Aorta (tissue), 5 donors: ENCODE measurements at places on chromosomes 16 and 17. TPM values are rescaled to one million over a fixed set of nuclear protein-coding genes. Genes with fewer than 3 reads are reported as not detected.

GRCh38 chr17:75642182-75642783, 9.0 kb downstream of the SMIM5 start:
- DNase-seq: no peak
- no peak overlapping the region for H3K27ac ChIP-seq
- no peaks in the 10 kb centered on the region for H3K36me3 ChIP-seq
- no peak overlapping the region for H3K4me3 ChIP-seq

- no peaks in the 10 kb centered on the region for H3K4me1 ChIP-seq
- peak overlapping the region; percentile 56 for H3K27ac ChIP-seq
Observed at GRCh38 chr17:32483451-32484019, 3.3 kb upstream of the CDK5R1 start.

DNA sequence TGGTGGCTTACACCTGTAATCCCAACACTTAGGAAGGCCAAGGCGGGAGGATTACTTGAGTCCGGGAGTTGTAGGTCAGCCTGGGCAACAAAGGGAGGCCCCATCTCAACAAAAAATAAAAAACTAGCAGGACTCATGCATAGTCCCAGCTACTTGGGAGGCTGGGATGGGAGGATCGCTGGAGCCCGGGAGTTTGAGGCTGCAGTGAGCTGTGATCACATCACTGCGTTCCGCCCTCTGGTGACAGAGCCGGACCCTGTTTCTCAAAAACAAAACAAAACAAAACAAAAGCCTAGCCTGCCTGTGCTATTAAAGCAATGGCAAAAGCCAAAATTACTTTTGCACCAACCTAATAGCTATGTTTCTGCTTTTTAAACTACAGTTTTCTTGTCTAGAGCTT, 1.5 kb downstream of the FCSK start:
- no peaks in the 10 kb centered on the region for H3K4me1 ChIP-seq
- no peak overlapping the region for H3K27ac ChIP-seq
- no peak overlapping the region for H3K4me3 ChIP-seq
- H3K36me3 ChIP-seq: no peaks in the 10 kb centered on the region

GRCh38 chr17:50049636-50050035, 6.3 kb upstream of the ITGA3 start:
- no peaks in the 10 kb centered on the region for H3K27me3 ChIP-seq
- DNase-seq: peak; percentile 16
- H3K4me3 ChIP-seq: no peak overlapping the region
- H3K4me1 ChIP-seq: no peaks in the 10 kb centered on the region
- H3K36me3 ChIP-seq: no peaks in the 10 kb centered on the region

GRCh38 chr17:62163847-62164246, 98.8 kb upstream of the MED13 start:
- H3K4me1 ChIP-seq: no peaks in the 10 kb centered on the region
- no peaks in the 10 kb centered on the region for H3K36me3 ChIP-seq
- no peak for DNase-seq
- no peak overlapping the region for H3K27ac ChIP-seq

DNA sequence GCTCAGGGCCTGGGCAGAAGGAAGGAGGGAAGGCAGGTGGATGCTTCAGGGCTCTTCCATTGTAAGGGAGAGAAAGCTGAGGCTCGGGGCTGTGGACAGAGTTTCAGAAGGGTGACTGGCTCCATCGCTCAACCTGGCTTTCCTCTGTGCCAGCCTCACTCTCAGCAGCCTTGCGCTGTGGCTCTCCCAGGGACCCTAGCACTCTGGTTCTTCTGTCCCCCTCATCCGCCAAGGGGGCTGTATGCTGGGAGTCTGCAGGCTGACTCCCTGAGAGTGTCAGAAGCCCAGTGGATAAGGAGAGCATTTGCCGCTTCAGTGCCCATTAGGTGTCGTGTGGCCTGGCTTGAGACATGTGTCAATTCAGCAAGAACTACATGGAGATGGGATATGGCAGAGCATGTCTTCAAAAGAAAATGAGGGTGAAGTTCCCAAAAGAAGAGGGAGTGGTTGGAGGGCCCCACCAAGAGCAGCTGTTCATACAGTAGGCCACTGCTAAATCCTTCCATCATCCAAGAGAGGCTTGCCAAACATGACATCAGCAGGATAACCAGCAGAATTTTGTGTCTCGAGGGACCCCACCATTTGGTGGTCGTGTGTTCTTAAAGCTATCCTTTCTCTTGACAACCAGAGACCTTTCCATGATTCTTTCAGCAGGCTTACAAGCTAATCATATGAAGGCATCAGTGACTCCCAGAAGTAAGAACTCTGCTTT, 148.2 kb downstream of the IRX5 start:
- no peaks in the 10 kb centered on the region for H3K36me3 ChIP-seq
- H3K4me1 ChIP-seq: no peaks in the 10 kb centered on the region
- DNase-seq: no peak

GRCh38 chr17:284676-285355, 67.8 kb downstream of the RPH3AL start:
- DNase-seq: peak; percentile 51
- no peaks in the 10 kb centered on the region for H3K36me3 ChIP-seq
- H3K4me3 ChIP-seq: no peak overlapping the region
- H3K27me3 ChIP-seq: no peaks in the 10 kb centered on the region
- H3K4me1 ChIP-seq: no peaks in the 10 kb centered on the region

GRCh38 chr17:76200354-76200753, 39.9 kb downstream of the RNF157 start:
- no peak overlapping the region for H3K4me3 ChIP-seq
- H3K27me3 ChIP-seq: no peaks in the 10 kb centered on the region
- H3K4me1 ChIP-seq: no peaks in the 10 kb centered on the region
- H3K36me3 ChIP-seq: no peaks in the 10 kb centered on the region
- no peak overlapping the region for H3K27ac ChIP-seq

- no peaks in the 10 kb centered on the region for H3K27me3 ChIP-seq
- DNase-seq: no peak
- H3K4me1 ChIP-seq: no peaks in the 10 kb centered on the region
- no peak overlapping the region for H3K27ac ChIP-seq
Observed at GRCh38 chr17:57004944-57005579, 27.1 kb downstream of the SCPEP1 start.

The EPX gene
- not detected for total RNA-seq

GRCh38 chr17:1713160-1713877, 3.1 kb upstream of the TLCD2 start:
- H3K27ac ChIP-seq: peak overlapping the region; percentile 82
- no peak overlapping the region for H3K4me3 ChIP-seq
- H3K4me1 ChIP-seq: no peaks in the 10 kb centered on the region
- no peaks in the 10 kb centered on the region for H3K36me3 ChIP-seq
- H3K27me3 ChIP-seq: no peaks in the 10 kb centered on the region
- no peak for DNase-seq

DNA sequence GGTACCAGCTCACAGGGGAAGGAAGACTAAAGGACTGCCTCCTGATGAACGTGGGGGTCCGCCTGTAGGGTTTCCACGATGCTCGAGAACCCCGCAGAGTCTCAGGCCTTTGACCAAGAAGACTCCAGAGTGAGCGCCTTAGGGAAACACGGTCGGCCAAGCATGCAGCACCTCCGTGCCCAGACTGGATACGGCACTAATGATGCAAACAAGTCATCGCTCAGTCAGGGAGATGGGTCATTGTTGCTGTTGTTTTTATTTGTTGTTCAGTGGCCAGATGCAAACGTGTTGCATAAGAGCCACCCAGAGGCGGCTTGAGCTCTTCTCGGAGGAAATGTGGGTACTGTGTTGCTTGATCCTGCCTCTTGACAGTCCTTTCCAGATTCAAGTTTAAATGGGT, 19.3 kb upstream of the RBFOX3 start:
- no peaks in the 10 kb centered on the region for H3K4me1 ChIP-seq
- no peaks in the 10 kb centered on the region for H3K36me3 ChIP-seq
- H3K4me3 ChIP-seq: no peak overlapping the region
- DNase-seq: peak; percentile 20
- no peak overlapping the region for H3K27ac ChIP-seq
